ENCODE measurements at places on chromosomes 13 and 19.

DNA sequence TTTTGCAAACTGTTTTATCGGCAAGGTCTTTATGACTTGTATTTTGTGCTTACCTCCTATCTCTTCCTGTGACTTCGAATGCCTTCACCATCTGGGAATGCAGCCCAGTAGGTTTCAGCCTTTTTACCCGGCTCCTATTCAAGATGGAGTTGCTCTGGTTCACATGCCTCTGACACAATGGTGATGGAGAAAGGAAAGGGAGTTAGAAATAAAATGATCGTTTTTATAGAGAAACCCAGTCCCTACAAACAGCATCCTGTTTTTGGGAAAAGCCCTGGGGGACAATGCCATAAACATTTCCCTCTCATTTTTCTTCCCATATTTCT is 27.5 kb upstream of the SLC46A3 start:
- no peaks in the 10 kb centered on the region for H3K4me1 ChIP-seq
- DNase-seq: no peak
- H3K36me3 ChIP-seq: no peaks in the 10 kb centered on the region
- no peak overlapping the region for H3K4me3 ChIP-seq
- no peak overlapping the region for H3K27ac ChIP-seq

DNA sequence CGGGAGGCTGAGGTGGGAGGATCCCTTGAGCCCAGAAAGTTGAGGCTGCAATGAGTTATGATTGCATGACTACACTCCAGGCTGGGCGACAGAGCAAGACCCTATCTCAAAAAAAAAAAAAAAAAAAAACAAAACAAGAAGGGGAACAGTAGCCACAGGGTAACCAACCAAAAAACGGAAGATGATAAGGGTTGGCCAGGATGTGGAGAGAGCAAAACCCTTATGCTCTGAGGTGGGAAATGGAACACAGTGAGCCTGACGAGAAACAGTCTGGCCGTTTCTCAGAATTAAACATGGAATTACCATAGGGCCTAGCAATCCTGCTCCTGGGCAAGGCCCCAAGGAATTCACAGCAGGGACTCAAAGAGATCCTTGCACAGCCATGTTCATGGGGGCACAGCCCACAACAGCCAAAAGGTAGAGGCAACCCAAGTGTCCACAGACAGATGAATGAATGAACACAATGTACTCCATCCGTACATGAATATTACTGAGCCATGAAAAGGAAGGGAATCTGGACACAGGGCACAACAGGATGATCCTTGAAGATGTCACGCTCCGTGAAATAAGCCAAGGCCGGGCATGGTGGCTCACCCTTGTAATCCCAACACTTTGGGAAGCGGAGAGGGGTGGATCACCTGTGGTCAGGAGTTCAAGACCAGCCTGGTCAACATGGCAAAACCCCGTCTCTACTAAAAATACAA is 11.3 kb downstream of the NMRK2 start:
- peaks cover 12% of the 10 kb centered on the region for H3K27me3 ChIP-seq
- H3K27ac ChIP-seq: no peak overlapping the region
- H3K4me3 ChIP-seq: no peak overlapping the region
- no peak for DNase-seq
- H3K36me3 ChIP-seq: no peaks in the 10 kb centered on the region
- H3K4me1 ChIP-seq: no peaks in the 10 kb centered on the region

DNA sequence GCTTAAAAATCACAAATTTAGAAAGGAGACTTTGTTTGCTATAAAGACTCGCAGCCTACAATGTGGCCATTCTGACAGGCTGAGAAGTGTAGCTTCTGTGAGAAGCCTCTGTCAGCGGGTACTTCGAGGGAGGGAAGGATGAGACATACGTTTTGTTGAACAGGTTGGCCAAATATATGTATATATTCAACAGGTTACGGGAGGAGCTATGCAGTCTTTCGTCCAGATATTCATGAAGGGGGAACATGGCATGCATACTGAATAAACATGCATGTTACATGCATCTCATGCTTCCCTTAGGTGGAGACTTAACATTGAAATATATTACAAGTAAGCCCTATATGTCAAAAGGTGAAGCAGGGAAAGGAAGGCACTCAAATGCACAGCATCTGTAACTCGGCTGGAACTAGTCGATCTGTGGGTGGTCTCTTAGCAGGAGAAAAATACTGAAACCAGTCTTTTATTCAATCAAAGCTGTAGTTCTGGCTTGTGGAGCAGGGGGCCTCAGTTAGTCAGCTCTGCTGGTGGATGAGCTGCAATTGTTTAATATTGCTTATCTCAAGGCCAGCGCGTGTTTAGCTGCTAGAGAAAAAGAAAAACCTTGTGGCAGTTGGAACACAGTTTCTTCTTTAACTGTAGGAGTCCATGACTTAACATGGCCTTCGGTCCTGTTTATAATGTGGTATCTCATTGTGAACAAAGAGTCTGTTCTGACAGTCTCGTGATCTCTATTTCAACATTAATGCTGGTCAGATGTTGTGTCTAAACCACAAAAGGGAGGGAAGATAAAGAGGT is 94.3 kb downstream of the FAM216B start:
- H3K4me1 ChIP-seq: peaks cover 23% of the 10 kb centered on the region
- peaks cover 6% of the 10 kb centered on the region for H3K36me3 ChIP-seq
- peak; percentile 22 for DNase-seq
- no peak overlapping the region for H3K4me3 ChIP-seq
- H3K27me3 ChIP-seq: peaks cover 1% of the 10 kb centered on the region

DNA sequence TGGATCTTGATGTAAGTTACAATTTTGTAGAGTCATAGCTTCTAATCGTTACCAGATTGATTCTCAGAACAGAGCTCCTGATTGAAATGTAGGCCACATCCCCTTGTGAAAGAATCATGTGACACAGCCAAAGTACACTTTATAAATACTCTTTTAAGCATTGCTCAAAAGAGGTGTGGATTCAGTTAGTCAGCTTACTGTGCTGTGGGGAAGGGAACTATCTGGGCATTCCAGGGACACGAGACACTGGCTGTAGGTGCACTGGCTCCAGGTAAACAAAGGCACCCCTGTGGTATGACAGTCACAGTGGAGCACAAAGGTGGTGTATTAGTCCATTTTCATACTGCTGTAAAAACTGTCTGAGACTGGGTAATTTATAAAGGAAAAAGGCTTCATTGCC is 222.8 kb downstream of the LIG4 start:
- no peak for DNase-seq
- no peak overlapping the region for H3K27ac ChIP-seq
- H3K36me3 ChIP-seq: no peaks in the 10 kb centered on the region
- no peaks in the 10 kb centered on the region for H3K4me1 ChIP-seq

GRCh38 chr13:59345311-59345710 is 818.4 kb downstream of the DIAPH3 start:
- H3K4me1 ChIP-seq: no peaks in the 10 kb centered on the region
- H3K27me3 ChIP-seq: no peaks in the 10 kb centered on the region
- H3K4me3 ChIP-seq: no peak overlapping the region
- no peaks in the 10 kb centered on the region for H3K36me3 ChIP-seq
- H3K27ac ChIP-seq: no peak overlapping the region
- DNase-seq: no peak

- peak overlapping the region; percentile 80 for H3K4me3 ChIP-seq
- no peaks in the 10 kb centered on the region for H3K36me3 ChIP-seq
- peaks cover 17% of the 10 kb centered on the region for H3K27me3 ChIP-seq
- DNase-seq: peak; percentile 95
These were observed 1.5 kb upstream of the ATP5F1D start for GRCh38 chr19:1239796-1240737.

- H3K4me1 ChIP-seq: peaks cover 13% of the 10 kb centered on the region
- H3K27ac ChIP-seq: no peak overlapping the region
- no peak overlapping the region for H3K4me3 ChIP-seq
- DNase-seq: no peak
- H3K27me3 ChIP-seq: no peaks in the 10 kb centered on the region
These were observed 463.4 kb downstream of the DIAPH3 start for GRCh38 chr13:59700281-59700680.

DNA sequence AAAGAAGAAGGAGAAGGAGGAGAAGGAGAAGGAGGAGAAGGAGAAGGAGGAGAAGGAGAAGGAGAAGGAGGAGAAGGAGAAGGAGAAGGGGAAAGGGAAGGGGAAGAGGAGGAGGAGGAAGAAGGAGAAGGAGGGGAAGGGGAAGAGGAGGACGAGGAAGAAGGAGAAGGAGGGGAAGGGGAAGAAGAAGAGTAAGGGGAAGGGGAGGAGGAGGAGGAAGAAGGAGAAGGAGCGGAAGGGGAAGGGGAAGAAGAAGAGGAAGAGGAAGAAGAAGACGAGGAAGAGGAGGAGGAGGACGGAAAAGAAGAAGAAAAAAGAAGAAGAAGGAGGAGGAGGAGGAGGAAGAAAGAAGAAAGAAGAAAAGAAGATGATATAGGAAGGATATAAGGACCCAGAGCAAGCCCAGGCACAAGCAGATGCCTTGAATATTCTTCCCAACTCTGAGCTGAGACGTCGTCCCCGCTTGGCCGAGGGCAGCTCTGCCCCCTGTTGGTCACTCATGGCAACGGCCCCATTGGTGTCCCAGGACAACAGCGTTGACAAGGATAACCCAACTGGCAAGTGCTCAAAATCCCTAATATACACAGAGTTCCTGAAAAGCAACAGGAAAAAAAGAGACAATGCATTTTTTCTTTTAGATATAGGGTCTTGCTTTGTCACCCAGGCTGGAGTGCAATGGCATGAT is 30.6 kb upstream of the IGSF23 start:
- H3K27me3 ChIP-seq: no peaks in the 10 kb centered on the region
- DNase-seq: peak; percentile 48
- no peak overlapping the region for H3K27ac ChIP-seq
- no peaks in the 10 kb centered on the region for H3K4me1 ChIP-seq
- H3K4me3 ChIP-seq: no peak overlapping the region
- no peaks in the 10 kb centered on the region for H3K36me3 ChIP-seq

DNA sequence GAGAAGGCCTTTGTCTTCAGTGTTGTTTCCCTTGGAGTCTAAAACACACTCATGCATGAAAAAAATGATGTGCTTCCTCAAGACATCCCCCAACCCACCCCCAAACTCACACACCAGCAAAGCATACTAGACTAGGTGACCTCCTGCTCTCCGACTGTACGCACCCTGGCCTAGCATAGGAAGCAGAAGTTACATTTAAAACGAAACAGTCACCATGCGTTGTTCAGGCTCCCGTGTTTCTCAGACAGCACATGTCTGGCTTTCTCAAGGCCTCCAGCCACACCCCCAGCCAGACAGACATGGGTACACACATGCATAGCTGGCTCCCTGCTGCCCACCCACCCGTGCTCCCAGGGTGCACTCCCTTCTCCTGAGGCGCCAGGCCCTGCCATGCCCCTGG is 28.7 kb upstream of the C1QTNF9 start:
- H3K36me3 ChIP-seq: no peaks in the 10 kb centered on the region
- H3K4me1 ChIP-seq: no peaks in the 10 kb centered on the region

DNA sequence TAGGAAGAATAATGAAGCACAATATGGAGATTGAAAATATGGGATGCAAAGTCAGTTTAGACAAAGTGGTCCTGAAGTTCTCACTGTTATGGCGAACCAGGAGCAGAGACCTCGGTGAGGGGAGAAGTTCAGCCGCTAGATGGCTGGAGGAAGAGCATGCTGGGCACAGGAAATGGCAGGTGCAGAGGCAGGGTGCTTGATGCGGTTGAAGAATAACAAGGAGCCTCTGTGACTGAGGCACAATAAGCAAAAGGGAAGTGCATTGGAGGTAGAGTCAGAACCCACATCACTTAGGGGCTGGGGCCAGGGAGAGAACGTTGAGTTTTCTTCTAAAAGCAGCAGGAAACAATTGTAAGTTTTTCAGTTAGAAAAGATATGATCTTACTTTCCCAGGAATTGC is 1725.2 kb downstream of the EFNB2 start:
- no peak for DNase-seq
- no peaks in the 10 kb centered on the region for H3K4me1 ChIP-seq
- H3K27ac ChIP-seq: no peak overlapping the region
- H3K36me3 ChIP-seq: no peaks in the 10 kb centered on the region
- H3K27me3 ChIP-seq: no peaks in the 10 kb centered on the region

- peaks cover 4% of the 10 kb centered on the region for H3K36me3 ChIP-seq
- H3K4me1 ChIP-seq: peaks cover 10% of the 10 kb centered on the region
- no peak overlapping the region for H3K4me3 ChIP-seq
- no peak for DNase-seq
- H3K27me3 ChIP-seq: no peaks in the 10 kb centered on the region
- H3K27ac ChIP-seq: no peak overlapping the region
These were observed 514.5 kb upstream of the KLHL1 start for GRCh38 chr13:70622796-70623195.

- peak within 1 kb of the TSS; percentile 97 for H3K27ac ChIP-seq
- DNase-seq: peak; percentile 89
- peaks cover 16% of the 10 kb centered on the region for H3K27me3 ChIP-seq
- H3K4me1 ChIP-seq: no peaks in the 10 kb centered on the region
These were observed at the start of gene ZNF610 for GRCh38 chr19:52336117-52336790. ZNF610 (plus strand) TSS chr19:52336243; CDS start chr19:52349173, 12,930 bp downstream.

- H3K4me3 ChIP-seq: no peak overlapping the region
- DNase-seq: no peak
- no peak overlapping the region for H3K27ac ChIP-seq
- H3K36me3 ChIP-seq: peaks cover 12% of the 10 kb centered on the region
These were observed 40.2 kb upstream of the GPR183 start for GRCh38 chr13:99347335-99347878.

- H3K4me3 ChIP-seq: no peak overlapping the region
- peaks cover 14% of the 10 kb centered on the region for H3K36me3 ChIP-seq
- H3K27me3 ChIP-seq: peaks cover 6% of the 10 kb centered on the region
- no peak overlapping the region for H3K27ac ChIP-seq
- DNase-seq: no peak
These were observed 69.1 kb upstream of the FLT1 start for GRCh38 chr13:28564030-28564429.

GRCh38 chr13:105894697-105895096 is 640.8 kb downstream of the EFNB2 start:
- DNase-seq: no peak
- H3K27ac ChIP-seq: no peak overlapping the region
- H3K4me3 ChIP-seq: no peak overlapping the region
- H3K4me1 ChIP-seq: peaks cover 3% of the 10 kb centered on the region
- peaks cover 2% of the 10 kb centered on the region for H3K27me3 ChIP-seq

GRCh38 chr19:54207676-54207982 is 7.0 kb downstream of the RPS9 start:
- H3K27me3 ChIP-seq: peaks cover 5% of the 10 kb centered on the region
- no peak overlapping the region for H3K4me3 ChIP-seq
- H3K36me3 ChIP-seq: peaks cover 14% of the 10 kb centered on the region
- H3K27ac ChIP-seq: peak overlapping the region; percentile 24

- peak overlapping the region; percentile 41 for H3K4me3 ChIP-seq
- DNase-seq: no peak
- H3K4me1 ChIP-seq: peaks cover 34% of the 10 kb centered on the region
- peaks cover 6% of the 10 kb centered on the region for H3K36me3 ChIP-seq
These were observed 138.4 kb upstream of the RNF113B start for GRCh38 chr13:98315466-98315865.

DNA sequence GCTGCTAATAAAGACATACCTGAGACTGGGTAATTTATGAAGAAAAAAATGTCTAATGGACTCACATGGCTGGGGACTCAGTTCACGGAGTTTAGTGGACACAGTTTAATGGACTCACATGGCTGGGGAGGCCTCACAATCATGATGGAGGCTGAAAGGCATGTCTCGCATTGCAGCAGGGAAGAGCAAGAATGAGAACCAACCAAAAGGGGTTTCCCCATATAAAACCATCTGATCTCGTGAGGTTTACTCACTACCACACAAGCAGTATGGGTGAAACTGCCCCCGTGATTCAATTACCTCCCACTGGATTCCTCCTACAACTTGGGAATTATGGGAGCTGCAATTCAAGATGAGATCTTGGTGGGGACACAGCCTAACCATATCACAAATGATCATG is 1181.2 kb downstream of the PCDH9 start:
- no peaks in the 10 kb centered on the region for H3K27me3 ChIP-seq
- DNase-seq: no peak
- H3K4me3 ChIP-seq: no peak overlapping the region

Measured in glutamatergic neuron (in vitro differentiated cells).